ENCODE measurements at places on chromosomes 1 and 21.
A peak's percentile ranks its signal among the peaks of the same experiment; 100 is the strongest.

GRCh38 chr21:37870221-37870620 is 46.0 kb downstream of the KCNJ6 start:
- DNase-seq: no peak

DNA sequence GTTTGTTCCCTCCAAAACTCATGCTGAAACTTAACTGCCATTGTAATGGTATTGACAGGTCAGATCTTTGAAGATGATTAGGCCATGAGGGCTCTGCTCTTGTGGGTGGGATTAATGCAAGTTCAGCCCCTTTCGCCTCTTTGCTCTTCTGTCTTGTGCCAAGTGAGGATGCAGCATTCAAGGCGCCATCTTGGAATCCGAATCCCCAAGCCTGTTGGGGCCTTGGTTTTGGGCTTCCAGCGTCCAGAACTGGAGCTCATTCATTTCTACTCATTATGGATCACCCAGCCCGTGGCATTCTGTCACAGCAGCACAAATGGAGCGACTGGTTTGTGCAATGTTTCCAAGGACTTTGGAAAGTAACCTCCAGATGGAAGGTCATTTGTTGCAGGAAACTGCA is 5.6 kb downstream of the TTC34 start:
- DNase-seq: no peak

DNA sequence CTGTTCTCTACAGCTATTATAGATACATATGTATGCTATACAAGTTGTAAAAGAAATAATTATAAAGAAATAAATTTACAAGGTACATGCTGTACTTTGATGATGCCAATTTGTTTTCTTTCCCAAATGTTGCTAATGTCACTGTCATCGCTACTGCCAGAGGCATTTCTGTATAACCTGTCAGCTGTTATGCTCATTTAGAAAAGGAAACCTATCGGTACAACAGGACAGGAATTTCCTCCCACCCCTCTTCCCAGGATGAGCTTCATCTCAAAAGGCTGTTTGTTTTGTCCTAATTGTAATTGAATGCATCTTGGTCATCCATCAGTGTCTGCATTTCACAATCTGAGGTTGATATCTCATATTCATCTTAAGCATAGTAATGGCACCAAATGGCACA is 975.7 kb downstream of the TTLL7 start:
- DNase-seq: no peak

DNA sequence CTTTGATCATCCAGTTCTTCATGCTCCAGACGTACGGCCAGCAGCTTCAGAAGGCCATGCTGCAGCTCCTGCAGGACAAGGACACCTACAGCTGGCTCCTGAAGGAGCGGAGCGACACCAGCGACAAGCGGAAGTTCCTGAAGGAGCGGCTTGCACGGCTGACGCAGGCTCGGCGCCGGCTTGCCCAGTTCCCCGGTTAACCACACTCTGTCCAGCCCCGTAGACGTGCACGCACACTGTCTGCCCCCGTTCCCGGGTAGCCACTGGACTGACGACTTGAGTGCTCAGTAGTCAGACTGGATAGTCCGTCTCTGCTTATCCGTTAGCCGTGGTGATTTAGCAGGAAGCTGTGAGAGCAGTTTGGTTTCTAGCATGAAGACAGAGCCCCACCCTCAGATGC is 32.5 kb downstream of the MX1 start:
- DNase-seq: no peak

- no peak for DNase-seq
Measured at GRCh38 chr1:215819114-215819513, 252.0 kb downstream of the KCTD3 start.

DNA sequence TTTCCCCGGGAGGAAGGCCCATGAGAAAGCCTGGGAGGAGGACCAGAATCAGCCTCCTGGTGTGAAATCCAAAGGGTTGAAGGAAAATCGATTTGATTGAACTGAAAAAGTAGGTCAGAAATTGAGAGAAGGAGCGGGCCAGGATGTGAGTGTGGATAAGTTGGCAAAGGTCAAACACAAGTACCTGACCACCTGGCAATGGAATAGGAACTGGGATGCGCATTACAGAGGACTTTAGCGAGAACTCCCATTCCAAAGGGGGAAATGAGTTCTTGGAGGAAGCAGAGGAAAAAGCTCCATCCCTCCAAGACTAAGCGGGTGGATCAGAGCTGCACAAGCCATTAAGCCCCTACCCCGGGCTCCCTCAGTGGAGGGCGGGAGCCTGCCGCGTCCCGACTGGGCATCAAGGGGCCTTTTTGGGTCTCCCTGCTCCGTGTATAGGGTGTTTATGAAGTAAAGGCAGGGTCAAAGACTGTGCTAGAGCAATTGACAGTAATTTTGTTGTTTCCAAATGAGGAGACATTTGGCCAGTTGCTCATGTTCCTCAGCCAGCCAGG is 56.4 kb downstream of the TGFB2 start:
- no peak for DNase-seq

GRCh38 chr1:223712850-223713474 is 623 bp downstream of the CAPN2 start:
- DNase-seq: peak; percentile 63

Data from hypothalamus (tissue), 51 donors.